ENCODE measurements at places on chromosomes 2 and 18. TPM values are rescaled to one million over a fixed set of nuclear protein-coding genes. Genes with fewer than 3 reads are reported as not detected.

Gene CFAP65
- not detected for total RNA-seq

Gene FER1L5
- total RNA-seq = 0.74 TPM

Gene ABHD1
- total RNA-seq = not detected

Gene FBLN7
- 11.5 TPM for total RNA-seq

Gene ANKRD29
- 32.9 TPM for total RNA-seq

DNA sequence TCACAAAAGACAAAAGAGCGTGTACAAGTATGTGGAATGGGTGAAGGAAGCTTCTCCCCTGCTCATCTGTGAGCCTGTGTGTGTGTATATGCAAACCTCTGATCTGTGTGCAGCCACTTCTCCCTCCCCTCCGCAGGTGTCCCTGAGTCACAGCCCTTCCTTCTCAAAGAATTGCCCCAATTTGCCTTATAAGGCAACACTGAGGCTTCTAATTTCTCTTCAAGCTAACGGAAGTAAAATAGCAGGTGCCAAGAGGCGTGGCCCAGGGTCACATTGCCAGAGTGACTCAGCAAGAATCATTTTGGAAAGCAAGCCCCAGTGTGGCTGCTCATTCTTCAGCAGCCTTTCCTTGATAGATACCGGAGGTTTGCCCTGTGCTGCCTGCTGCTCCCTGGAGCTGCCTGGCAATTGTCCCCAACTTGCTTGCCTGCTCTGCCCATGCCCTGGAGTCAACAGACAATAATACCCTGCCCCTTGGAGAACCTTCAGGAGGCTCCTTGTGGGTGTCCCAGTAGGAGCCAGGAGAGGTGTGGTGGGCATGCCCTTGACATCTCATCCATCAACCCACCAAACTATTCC is 37.3 kb upstream of the BMP10 start:
- peak overlapping the region; percentile 46 for H3K27ac ChIP-seq
- H3K4me1 ChIP-seq = peaks cover 16% of the 10 kb centered on the region
- no peak overlapping the region for H3K4me3 ChIP-seq
- DNase-seq = no peak
- H3K36me3 ChIP-seq = no peaks in the 10 kb centered on the region
- no peaks in the 10 kb centered on the region for H3K27me3 ChIP-seq

- H3K36me3 ChIP-seq = no peaks in the 10 kb centered on the region
- H3K4me1 ChIP-seq = no peaks in the 10 kb centered on the region
- H3K4me3 ChIP-seq = no peak overlapping the region
- no peaks in the 10 kb centered on the region for H3K27me3 ChIP-seq
- no peak for DNase-seq
Measured at GRCh38 chr2:8090748-8091700, 590.8 kb upstream of the ID2 start.

DNA sequence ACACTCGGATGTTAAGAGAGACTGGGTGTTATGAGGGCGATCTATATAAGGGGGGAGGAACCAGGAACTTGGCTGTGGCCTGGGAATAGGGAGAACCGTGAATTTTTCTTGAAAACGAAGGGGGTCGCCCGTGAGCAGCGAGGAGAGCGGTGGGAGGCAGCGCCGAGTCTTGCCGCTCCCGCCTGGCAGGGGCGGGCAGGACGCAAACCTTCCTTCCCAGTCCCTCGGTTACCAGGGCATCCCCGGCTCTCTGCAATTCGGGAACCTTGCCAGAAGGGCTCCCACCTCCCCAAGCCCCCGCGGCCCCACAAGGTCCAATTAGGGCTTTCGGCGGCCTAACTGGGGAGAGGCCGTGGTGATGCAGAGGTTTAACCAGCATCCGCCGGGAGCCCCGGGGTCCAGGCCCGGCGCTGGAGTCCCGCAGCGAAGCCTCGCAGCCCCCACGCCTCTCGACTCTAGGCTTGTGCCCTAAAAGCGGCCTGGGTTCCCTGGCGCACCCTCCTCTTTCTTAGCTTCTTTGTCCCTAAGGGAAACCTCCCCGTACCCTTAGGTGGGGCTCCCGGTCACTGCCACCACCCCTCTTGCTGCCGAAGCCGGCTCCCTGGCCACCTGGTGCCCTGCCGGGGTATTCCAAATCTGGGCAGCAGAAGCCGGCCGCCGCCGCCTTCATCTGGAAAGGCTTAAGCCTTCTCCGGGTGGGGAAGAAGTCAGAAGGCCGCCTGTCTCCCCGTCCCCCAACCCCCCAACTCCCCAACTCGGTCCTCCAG is 680 bp upstream of the FHOD3 start:
- peak overlapping the region; percentile 62 for H3K27ac ChIP-seq
- peaks cover 18% of the 10 kb centered on the region for H3K4me1 ChIP-seq
- peak overlapping the region; percentile 69 for H3K4me3 ChIP-seq
- no peaks in the 10 kb centered on the region for H3K27me3 ChIP-seq

Measured in vagina (tissue), 2 donors.